Activated CD8-positive, alpha-beta T cell treated with anti-CD3 and anti-CD28 coated beads, Interleukin-2, amount 10 ng/mL, durations not matched to agents 7 days and 5 days (primary cell): ENCODE measurements at places on chromosomes 2 and 18. TPM values are rescaled to one million over a fixed set of nuclear protein-coding genes. Genes with fewer than 3 reads are reported as not detected.

Gene PCARE
- not detected for total RNA-seq

DNA sequence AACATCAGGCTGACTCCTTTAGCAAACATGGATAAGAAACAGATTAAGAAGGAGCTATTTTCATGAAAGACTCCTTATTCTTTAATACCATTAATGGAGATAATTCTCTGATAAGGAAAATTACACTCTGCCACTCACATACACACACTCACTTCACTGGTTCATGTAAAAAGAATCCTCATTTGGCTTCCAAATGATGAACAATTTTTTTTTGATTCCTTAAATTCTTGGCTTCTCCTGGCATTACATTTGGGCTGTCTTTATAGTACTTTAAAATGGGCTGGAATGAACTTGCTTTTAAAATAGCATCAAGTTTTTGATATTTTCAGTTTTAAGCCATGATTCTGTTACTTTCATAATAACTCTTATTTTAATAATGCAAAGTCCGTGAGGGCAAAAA is 328.6 kb downstream of the SLC8A1 start:
- H3K4me3 ChIP-seq: no peak overlapping the region
- no peaks in the 10 kb centered on the region for H3K36me3 ChIP-seq
- H3K4me1 ChIP-seq: peaks cover 16% of the 10 kb centered on the region
- DNase-seq: no peak

Gene TFCP2L1
- 0.16 TPM for total RNA-seq

Gene PXDN
- 0.26 TPM for total RNA-seq

Gene MC5R
- total RNA-seq: not detected

DNA sequence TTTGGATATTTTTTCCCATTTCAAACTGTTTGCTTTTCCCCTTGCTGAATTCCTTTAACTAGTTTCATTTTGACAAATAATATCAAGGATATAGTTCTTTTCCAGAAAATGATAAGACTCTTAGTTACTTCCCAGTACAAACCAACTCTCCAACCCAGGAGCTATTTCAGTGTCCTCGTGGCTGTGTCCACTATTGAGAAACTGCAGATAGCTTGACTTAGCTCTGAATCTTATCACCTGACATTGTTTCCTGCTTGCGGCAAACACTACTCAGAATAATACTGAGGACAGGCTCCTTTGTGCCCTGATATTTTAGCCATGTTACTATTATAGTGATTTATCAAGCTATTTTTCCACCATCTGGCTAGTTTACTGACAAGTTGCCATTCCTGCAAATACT is 74.6 kb downstream of the KLF7 start:
- peaks cover 28% of the 10 kb centered on the region for H3K4me1 ChIP-seq
- no peak overlapping the region for H3K4me3 ChIP-seq
- peaks cover 21% of the 10 kb centered on the region for H3K36me3 ChIP-seq
- no peak for DNase-seq
- no peaks in the 10 kb centered on the region for H3K27me3 ChIP-seq

DNA sequence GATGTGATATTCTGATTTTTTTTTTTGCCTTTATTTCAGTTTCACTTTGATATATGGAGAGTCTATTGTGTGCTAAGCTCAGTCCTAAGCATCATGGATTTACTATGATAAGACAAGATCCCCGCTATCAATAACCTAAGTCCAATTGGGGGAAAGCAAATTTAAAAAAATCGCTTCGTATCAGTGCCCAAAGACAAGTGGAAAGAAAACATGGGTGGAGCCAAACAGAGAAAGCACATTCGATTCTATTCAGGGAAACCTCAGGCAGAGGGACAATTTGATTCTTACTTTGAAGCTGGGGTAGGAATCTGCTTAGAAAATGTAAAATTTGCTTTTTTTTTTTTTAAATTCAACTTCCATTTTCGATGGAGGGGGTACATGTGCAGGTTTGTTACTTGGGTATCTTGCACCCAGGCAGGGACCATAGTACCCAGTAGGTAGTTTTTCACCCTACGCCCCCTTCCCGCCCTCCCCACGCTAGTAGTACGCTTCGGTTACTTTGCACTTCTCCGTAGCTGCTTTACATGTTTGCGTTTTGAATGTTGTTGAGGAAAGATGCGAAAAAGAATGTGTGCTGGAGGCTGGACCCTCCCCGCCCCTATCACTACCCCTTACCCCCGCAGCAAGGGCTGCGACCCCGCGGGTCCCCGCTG is 12.4 kb downstream of the KIF5C start:
- H3K36me3 ChIP-seq: peaks cover under 1% of the 10 kb centered on the region
- peak overlapping the region; percentile 69 for H3K4me3 ChIP-seq
- H3K4me1 ChIP-seq: peaks cover 9% of the 10 kb centered on the region
- H3K27ac ChIP-seq: no peak overlapping the region

DNA sequence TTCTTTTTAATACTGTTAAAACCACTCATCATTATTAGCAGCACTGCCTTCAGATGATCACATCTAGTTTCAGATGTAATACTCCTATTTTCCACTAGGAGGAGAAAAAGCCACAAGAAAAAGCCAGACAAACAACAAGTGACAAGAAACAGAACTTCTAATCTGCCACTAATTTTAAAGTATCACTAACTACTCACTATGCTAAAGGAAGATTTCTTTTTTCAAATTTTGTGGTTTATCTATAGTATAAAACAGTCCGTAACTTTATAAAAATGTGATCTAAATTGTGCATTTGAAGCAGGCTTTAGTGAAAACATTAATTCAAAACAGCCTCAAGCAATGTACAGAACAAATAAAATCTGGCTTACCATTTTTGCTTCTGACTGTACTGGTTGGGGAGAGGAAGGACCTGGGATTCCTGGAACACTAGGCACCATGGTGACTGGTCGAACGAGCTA is 56.8 kb downstream of the ATF2 start:
- no peak for DNase-seq
- H3K36me3 ChIP-seq: peaks cover 48% of the 10 kb centered on the region
- H3K27ac ChIP-seq: peak overlapping the region; percentile 40
- no peak overlapping the region for H3K4me3 ChIP-seq
- no peaks in the 10 kb centered on the region for H3K4me1 ChIP-seq
